ENCODE measurements at places on chromosomes 4 and X.

- DNase-seq, result no peak
Observed at GRCh38 chr4:124123181-124123580, 589.4 kb downstream of the ANKRD50 start.

- no peak for DNase-seq
Observed at GRCh38 chr4:86155766-86156165, 204.1 kb downstream of the MAPK10 start.

DNA sequence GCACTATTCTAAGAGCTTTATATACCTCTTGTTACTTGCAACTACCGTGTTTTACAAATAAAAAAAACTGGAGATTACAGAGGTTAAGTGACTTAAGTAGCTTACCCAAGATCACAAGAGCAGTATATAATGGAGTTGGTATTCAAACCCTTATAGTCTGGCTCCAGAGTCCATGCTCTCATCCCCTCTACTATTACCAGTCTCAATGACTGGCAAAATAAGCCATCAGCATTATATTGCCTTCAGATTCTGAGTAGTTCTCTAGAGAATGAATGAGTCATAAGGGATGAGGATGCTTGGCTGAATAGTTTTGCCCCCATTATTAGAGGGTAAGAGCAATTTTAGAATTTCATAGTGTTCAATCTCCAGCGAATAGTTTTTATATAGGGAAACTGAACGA, 170.1 kb upstream of the ATOH1 start:
- DNase-seq, result no peak

DNA sequence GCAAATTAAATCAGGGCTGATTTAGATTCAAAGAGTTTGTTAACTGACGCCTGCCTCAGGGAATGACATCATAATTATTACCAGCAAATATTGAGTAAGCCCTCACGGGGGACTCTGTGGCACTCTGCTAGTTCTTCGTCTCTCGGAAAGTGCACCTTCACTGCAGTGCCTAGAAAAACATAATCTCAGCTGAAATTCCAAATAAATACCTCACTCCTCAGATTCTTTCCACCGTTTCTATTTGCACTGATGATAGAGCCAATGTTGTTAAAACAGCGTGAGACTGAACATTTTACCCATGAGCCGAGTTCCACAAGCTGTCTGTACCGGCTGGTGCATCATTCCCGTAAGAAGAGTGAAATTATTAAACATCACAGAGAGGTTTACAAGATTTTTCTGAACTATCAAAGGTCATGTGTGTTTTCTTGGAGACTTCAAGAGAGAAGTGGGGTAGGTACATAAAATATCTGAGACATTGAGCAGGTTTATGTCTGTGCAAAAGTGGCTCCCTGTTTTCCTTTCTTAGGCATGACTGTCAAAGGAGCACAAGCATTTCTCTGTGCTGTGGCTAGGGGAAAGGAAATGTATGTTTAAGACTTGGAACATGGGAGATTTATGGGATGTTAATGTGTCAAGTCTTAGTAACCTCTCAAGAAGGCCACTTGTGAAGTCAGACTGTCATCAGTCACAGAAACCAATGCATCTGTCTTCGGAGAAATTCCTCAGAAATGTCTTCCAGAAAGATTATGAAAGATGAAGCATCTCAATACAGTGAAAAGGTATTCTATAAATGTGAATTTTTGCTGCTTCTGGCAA, 119.6 kb downstream of the CBLL2 start:
- DNase-seq, result no peak

DNA sequence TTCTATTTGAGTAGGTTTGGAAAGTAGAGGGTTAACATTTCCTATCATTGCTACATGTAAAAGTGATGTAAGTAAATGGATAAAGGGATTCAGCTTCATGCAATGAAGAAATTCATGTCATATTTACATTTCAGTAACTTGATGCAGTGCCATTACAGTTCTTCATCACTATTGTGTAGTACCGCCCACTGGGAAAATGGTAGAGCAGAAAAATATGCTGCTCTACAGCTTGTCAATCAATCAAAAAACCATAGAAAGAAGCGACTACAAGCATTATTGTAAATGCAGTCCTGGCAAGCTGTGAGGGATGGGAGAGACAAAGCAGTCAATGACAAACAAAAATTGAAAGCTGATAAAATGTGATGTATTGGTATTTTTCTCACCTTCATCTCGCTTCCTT, 1597.9 kb downstream of the RPA4 start:
- DNase-seq, result no peak

- DNase-seq, result no peak
Observed at GRCh38 chrX:46554942-46555341, 9.7 kb upstream of the ZNF674 start.

DNA sequence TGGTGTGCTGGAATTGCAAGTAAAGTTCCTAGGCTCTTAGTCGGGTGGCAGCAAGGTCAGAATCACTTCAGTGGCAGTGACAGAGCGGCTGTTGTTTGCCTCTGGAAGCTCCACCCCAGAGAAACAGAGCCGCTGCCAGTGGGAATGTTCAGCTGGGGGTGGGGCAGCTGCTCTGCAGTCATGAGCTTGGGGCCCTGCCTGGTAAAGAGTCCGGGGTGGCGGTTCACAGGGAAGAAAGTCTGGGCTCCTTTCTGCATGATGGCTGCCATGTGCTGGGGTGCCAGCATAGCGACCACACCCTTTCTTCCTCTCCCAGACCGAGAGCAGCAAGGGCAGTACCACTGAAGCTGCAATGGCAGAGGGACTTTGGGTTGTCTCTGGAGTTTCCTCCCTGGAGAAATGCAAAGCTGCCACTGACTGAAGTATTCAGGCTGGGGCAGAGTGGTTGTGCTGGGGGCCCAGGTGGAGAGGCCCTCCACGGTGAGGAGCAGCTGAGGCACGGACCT, 108.8 kb upstream of the CENPE start:
- DNase-seq, result peak; percentile 2

GRCh38 chrX:152923599-152923998, 25.7 kb downstream of the ZNF185 start:
- no peak for DNase-seq

DNA sequence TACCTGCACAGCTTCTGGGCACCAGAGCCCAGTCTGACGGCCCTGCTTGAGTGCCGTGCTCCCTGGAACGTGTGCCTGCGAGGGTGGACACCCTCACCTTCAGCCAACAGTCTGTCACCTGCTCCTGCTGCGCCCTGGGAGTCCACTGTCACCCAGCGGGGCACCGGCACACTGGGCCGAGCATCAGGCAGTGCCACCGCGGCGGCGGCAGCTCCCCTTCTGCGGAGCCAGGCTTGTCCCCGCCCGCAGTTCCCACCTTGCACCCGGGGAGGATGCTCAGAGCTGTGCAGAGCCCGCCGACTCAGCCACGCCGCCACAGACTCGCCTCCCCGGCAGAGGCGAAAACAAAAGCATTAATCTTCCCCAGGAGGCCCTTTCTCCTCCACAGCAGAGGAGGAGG, 86.8 kb downstream of the ABLIM2 start:
- no peak for DNase-seq

DNA sequence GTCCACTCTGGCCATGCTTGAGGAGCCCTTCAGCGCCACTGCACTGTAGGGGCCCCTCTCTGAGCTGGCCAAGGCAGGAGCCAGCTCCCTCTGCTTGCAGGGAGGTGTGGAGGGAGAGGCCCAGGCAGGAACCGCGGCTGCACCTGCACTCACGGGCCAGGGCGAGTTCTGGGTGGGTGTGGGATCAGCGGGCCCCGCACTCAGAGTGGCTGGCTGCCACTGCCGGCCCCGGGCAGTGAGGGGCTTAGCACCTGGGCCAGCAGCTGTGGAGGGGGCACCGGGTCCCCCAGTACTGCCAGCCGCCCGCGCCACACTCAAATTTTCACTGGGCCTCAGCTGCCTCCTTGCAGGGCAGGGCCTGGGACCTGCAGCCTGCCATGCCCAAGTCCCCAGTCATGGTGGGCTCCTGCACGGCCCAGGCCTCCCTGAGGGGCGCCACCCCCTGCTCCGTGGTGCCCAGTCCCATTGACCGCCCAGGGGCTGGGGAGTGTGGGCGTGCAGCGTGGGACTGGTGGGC, 347.2 kb upstream of the SPOCK3 start:
- no peak for DNase-seq

GRCh38 chr4:8207314-8207713, 8.2 kb downstream of the SH3TC1 start:
- DNase-seq, result no peak

Measured in NCI-H774 (cell line).